Naive thymus-derived CD8-positive, alpha-beta T cell (primary cell): ENCODE measurements at places on chromosomes 3 and 15. TPM values are rescaled to one million over a fixed set of nuclear protein-coding genes. Genes with fewer than 3 reads are reported as not detected.

DNA sequence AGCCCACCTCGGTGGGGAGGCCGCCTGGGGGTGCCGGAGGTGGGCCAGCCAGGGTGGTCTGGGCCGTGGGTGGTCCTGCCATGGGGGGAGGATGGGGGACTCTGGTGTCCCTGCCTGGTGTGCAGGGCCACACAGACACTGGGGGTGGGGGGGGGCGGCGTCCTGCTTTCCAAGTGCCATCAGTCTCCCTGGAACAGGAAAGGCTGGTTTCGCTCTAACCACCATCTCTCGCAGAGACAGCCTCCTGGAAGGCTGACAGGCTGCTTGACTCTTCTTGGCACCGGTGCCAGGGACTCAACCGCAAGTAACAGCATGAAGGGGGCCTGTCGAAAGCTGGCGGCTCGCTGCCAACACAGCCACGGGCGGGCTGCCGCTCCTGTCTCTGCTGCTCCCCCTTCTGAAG, 40.3 kb downstream of the RGMA start:
- H3K27ac ChIP-seq = peak overlapping the region; percentile 11
- H3K27me3 ChIP-seq = no peaks in the 10 kb centered on the region
- no peak for DNase-seq
- peaks cover 6% of the 10 kb centered on the region for H3K36me3 ChIP-seq
- H3K4me3 ChIP-seq = no peak overlapping the region

DNA sequence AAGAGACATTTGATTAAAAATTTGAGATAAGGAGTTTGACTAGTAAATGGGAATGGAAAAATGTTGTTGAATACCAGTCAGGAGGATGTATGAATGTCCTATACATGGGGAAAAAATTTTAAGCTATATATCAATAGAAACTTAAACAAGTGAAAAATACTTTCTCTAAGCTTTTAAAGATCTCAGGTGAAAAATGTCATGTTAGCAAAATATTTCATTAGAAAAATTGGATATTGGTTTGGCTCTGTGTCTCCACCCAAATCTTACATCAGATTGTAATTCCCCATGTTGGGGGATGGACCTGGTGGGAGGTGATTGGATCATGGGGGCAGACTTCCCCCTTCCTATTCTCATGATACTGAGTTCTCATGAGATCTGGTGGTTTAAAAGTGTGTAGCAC, 279.6 kb upstream of the CADM2 start:
- H3K27me3 ChIP-seq = no peaks in the 10 kb centered on the region
- H3K27ac ChIP-seq = no peak overlapping the region
- no peaks in the 10 kb centered on the region for H3K4me1 ChIP-seq
- H3K36me3 ChIP-seq = no peaks in the 10 kb centered on the region
- no peak for DNase-seq
- no peak overlapping the region for H3K4me3 ChIP-seq

DNA sequence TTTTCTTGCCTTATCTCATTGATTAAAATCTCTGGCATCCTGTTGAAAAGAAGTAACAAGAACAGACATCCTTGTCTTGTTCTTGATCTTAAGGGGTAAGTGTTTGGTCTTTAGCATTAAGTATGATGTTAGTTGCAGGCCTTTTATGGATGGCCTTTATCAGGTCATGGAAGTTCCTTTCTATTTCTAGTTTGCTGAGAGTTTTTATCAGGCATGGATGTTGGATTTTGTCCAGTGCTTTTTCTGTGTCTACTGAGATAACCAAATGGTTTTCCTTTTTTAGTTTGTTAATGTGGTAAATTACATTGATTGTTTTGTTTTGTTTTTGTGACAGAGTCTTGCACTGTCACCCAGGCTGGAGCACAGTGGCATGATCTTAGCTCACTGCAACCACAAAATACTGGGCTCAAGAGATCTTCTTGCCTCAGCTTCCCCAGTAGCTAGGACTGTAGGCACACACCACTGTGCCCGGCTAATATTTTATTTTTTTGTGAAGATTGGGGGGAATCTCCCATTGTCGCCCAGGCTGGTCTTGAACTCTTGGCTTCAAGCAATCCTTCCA, 26.3 kb downstream of the MRAS start:
- no peak overlapping the region for H3K27ac ChIP-seq
- H3K4me3 ChIP-seq = no peak overlapping the region
- DNase-seq = no peak
- H3K4me1 ChIP-seq = peaks cover 3% of the 10 kb centered on the region
- H3K36me3 ChIP-seq = no peaks in the 10 kb centered on the region

Gene CD200
- 1.8 TPM for total RNA-seq
